ENCODE measurements at places on chromosomes 5 and 9. TPM values are rescaled to one million over a fixed set of nuclear protein-coding genes. Genes with fewer than 3 reads are reported as not detected.
A peak's percentile ranks its signal among the peaks of the same experiment; 100 is the strongest.

The SPEF2 gene
- total RNA-seq: 3.2 TPM

- DNase-seq: no peak
Observed at GRCh38 chr9:27107241-27107640, 1.8 kb upstream of the TEK start.

The PRRT1B gene
- total RNA-seq: not detected

GRCh38 chr5:81495286-81495685 is 101.4 kb upstream of the ACOT12 start:
- DNase-seq: no peak

GRCh38 chr5:170288151-170288550 is 9.4 kb downstream of the LCP2 start:
- DNase-seq: no peak

DNA sequence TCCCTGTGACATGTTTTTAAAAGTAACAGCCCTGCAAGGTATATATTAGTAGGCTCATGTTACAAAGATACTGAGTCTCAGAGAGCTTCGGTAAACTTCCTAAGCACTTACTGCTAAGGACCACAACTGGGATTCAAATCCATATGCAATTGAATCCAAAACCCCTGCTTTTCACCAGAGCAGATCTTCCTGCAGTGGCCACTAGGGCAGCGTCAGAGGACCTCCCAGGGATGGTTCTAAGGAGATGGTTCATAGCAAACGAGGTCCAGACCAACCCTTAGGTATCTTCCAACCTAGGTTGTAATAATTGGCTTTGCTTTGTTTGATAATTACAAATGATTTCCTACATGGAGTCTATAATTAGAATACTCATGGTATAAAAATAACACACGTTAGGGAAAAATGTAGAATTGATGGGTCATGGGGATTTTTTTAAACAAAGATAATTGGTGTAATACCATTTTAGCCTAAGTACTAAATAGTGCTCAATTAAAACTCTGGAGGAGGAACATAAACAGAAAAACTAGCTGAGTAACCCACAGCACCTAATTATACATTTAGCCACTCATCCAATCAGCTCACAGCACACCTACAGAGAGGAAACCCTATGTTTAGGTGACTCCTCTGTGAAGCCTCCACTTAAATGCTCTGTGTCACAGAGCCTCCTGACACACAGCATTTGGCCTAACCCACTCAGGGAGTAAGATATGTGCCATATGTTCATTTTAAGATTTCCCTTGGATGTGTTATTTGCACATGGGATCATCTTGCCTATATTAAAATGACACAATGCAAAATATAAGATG is 10.0 kb upstream of the CAST start:
- no peak for DNase-seq

DNA sequence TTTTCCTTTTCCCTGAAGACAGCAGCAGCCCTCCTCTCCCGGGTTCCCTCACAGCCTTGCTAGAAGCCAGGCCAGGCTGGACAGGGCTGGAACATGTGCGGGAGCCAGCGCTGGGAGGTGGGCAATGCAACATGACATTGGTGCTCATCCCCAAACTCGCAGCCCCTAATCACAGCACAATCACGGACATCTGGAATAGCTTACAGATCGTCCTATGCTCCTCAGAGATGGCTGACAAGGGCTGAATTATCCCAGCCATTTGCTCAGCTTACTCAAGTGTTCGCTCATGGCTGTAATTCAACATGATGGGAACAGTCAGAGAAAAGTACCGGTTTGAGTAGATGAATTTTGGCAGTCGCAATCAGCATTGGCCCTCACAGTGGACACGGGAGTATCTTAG is 49.8 kb downstream of the FSTL4 start:
- no peak for DNase-seq

The SLC9A3 gene
- total RNA-seq: 3.0 TPM

- peak; percentile 44 for DNase-seq
Observed at GRCh38 chr5:145854651-145855258, 18.1 kb downstream of the GRXCR2 start.

- DNase-seq: no peak
Observed at GRCh38 chr5:158559643-158560042, 540.1 kb downstream of the EBF1 start.
